Activated naive CD4-positive, alpha-beta T cell treated with anti-CD3 and anti-CD28 coated beads, Interleukin-2, amount 50 U/mL, for 72 hours (primary cell): ENCODE measurements at places on chromosomes 3 and 15. TPM values are rescaled to one million over a fixed set of nuclear protein-coding genes. Genes with fewer than 3 reads are reported as not detected.

PARL gene
- 88.7 TPM for total RNA-seq

GABRR3 gene
- not detected for total RNA-seq

NMD3 gene
- total RNA-seq = 60.1 TPM

TTC21A gene
- total RNA-seq = 1.6 TPM

FSTL1 gene
- total RNA-seq = 0.39 TPM

SSUH2 gene
- 0.23 TPM for total RNA-seq

SEMA5B gene
- not detected for total RNA-seq

CFAP44 gene
- total RNA-seq = 0.71 TPM

NDN gene
- 0.27 TPM for total RNA-seq

BFSP2 gene
- not detected for total RNA-seq

MESP2 gene
- total RNA-seq = not detected

A4GNT gene
- not detected for total RNA-seq

DAPK2 gene
- total RNA-seq = 1.0 TPM

CHAC1 gene
- 16.3 TPM for total RNA-seq

GOLGA8T gene
- total RNA-seq = 0.14 TPM

ETV5 gene
- 1.5 TPM for total RNA-seq

AAGAB gene
- 41.7 TPM for total RNA-seq

RPL29 gene
- 1,761 TPM for total RNA-seq

FAM43A gene
- total RNA-seq = 3.5 TPM

CYP19A1 gene
- 1.3 TPM for total RNA-seq

EFCAB12 gene
- total RNA-seq = 0.82 TPM

CPB1 gene
- not detected for total RNA-seq

TRPM1 gene
- total RNA-seq = not detected

SMCO1 gene
- not detected for total RNA-seq

ARPP21 gene
- total RNA-seq = not detected

CHDH gene
- total RNA-seq = 0.47 TPM

EFHB gene
- 1.2 TPM for total RNA-seq

TGM4 gene
- total RNA-seq = not detected

DGKG gene
- 5.5 TPM for total RNA-seq

PLD1 gene
- 0.32 TPM for total RNA-seq

PLSCR5 gene
- total RNA-seq = not detected

COPB2 gene
- total RNA-seq = 101 TPM

LIPH gene
- not detected for total RNA-seq

ALDH1A3 gene
- total RNA-seq = not detected

SLC38A3 gene
- not detected for total RNA-seq

CX3CR1 gene
- 0.25 TPM for total RNA-seq

SLC25A38 gene
- total RNA-seq = 25.3 TPM

AHSG gene
- 0.25 TPM for total RNA-seq

DLL4 gene
- total RNA-seq = not detected

PARP15 gene
- total RNA-seq = 13.8 TPM

IL20RB gene
- total RNA-seq = 1.9 TPM

CCDC191 gene
- 4.0 TPM for total RNA-seq

CYP8B1 gene
- total RNA-seq = not detected

DBR1 gene
- 22.0 TPM for total RNA-seq

NANOGP8 gene
- not detected for total RNA-seq

STX19 gene
- not detected for total RNA-seq
